ENCODE measurements at places on chromosomes 11 and 22.
A peak's percentile ranks its signal among the peaks of the same experiment; 100 is the strongest.

DNA sequence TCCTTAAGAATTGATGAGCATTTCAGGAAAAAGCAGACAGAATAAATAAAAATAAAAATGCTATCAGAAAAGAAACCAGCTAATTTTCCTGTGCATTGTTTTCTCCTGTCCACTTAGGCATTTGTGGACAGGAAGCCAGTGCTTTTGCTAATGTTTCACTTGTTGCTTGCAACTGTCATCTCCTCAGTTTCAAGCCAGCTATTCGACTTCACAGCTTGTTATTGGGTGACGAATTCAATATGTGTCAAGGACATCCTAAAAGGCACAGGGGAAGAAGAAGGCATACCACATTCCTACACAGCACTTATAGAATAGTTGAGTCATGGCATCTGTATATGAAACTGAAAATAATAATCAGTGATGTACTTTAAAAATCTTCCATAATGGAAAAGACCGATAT is 530.6 kb upstream of the KIRREL3 start:
- DNase-seq, result peak; percentile 4

DNA sequence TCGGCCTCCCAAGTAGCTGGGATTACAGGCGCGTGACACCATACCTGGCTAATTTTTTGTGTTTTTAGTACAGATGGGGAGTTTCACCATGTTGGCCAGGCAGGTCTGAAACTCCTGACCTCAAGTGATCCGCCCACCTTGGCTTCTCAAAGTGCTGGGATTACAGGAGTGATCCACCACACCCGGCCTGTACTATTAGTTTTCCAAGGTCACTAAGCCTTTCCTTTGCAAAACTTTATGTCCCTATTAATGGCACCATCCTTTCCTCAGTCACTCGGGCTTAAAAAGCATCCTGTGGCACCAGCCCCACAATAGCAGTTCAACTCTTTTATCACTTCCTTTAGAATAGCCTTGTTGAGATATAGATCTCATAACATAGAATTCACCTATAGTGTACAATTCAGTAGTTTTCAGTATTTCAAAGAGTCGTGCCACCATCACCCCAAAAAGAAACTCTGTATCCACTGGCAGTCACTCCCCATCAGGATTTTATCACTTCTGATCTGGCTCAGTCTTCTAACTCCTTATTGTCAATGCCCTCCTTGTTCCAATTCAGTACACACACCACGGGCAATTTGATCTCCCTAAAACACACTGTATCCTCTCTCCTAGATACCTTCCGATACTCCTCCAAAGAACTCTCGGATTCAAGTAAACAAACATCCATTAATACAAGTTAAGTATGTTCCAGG is 921 bp upstream of the BCL2L13 start:
- no peak for DNase-seq

DNA sequence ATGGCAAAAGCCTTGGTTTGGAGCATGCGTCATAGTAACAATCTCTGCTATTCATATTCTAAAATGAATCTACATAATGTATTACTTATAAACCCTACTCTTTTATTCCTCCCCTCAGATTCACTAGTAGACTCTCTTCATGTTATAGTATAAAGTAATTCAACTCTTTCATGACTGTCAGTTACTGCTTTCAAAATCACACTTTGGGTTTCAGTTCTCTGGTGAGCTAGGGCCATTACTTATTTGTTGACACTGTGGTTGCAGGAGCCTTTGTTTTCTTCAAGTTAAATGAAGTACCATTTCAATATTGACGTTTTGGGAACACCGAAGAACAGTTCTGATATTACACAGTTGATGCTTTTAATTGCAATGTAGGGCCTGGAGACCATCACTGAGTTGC is 378.4 kb downstream of the DDX10 start:
- DNase-seq, result no peak

GRCh38 chr22:46737105-46737975 is 712 bp downstream of the CERK start:
- DNase-seq, result peak; percentile 36

DNA sequence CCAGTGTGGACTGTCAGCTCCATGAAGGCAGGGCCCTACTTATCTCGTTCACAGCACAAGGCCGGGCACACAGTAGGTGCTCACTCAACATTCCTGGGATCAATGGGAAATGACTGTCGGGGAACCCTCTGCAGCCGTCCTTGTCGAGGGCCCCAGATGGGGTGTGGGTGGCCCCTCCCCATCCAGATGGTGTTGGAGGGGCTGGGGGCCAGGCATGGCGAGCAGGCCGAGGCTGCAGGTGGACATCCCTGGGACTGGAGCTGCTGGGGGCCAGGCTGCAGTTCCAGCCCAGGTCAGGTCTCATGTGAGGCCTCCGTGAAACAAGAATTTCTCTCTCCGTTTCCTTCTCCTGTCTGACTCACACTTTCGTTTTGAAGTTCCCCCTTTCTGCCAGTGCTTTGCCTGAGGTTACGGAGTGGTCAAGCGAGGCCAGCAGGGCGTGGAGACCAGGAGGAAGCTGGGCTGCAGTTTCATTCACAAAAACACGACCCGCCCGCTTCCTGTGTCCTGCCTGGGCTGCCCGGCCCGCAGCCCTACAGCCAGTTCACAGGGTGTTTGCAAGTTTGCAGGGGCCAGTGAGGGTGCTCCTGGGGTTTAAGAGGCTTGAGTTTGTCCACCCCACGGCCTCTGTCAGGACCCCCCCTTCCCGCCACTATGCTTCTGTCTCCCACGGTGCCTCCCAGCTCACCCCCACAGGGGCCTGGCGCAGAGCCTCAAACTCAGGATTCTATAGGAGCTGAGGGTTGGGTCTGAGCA is 4.5 kb downstream of the MYEOV start:
- DNase-seq, result no peak

GRCh38 chr22:29072979-29073617 is at the start of gene KREMEN1:
Gene KREMEN1 (plus strand): TSS chr22:29073035. CDS start chr22:29073131, 96 bp downstream.
- DNase-seq, result no peak

DNA sequence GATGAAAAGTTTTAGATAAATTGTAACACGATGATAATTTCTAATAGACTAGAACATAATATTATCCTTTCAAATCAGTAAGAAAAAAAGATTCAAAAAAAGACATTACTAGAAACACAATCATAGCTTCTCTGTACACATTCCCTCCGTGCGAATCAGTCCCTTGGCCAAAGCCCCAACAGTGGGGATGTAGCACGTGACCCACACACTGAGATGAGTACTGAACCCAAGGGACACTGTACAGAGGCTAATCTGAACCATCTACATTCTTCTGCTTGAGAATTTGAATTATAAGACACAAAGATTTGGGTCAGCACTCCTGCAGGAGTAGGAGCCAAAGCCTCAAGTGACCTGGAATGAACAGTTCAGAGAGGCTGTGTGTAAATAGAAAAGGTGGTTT is 353.7 kb downstream of the INSC start:
- DNase-seq, result no peak

GRCh38 chr11:36376888-36377758 is 81.0 kb downstream of the PRR5L start:
- DNase-seq, result peak; percentile 71

GRCh38 chr11:77819921-77820564 is 479 bp downstream of the RSF1 start:
- DNase-seq, result peak; percentile 39

GRCh38 chr11:125236072-125236825 is 71.7 kb downstream of the PKNOX2 start:
- no peak for DNase-seq

GRCh38 chr11:3147257-3147619 is 17.9 kb downstream of the OSBPL5 start:
- DNase-seq, result no peak

DNA sequence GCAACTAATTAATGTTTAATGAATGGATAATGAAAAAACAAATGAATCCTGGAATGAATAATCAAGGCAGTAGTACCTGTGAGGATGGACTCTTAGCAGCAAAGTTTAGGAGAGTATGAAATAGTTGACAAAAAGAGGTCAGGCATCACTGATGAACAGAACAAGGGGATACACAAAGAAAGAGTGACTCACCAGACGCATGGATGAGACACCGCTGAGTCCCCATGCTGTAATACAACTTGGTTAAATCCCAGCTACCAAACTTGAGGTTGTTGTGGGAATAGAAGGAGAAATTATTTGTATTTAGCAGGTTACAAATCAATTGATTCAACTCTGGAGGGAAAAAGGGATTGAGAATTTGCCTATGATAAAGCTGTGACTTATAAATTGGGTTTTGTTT is 976.9 kb upstream of the TENM4 start:
- no peak for DNase-seq

GRCh38 chr11:57604296-57605027 is 7.0 kb downstream of the SERPING1 start:
- no peak for DNase-seq

GRCh38 chr22:41989246-41989645 is 9.3 kb upstream of the WBP2NL start:
- DNase-seq, result no peak
